ENCODE measurements at places on chromosomes 12 and 14.

- no peak for DNase-seq
These were observed 76.9 kb upstream of the SFSWAP start for GRCh38 chr12:131634037-131634436.

GRCh38 chr12:113089839-113090238 lies 33.3 kb downstream of the DTX1 start:
- no peak for DNase-seq

DNA sequence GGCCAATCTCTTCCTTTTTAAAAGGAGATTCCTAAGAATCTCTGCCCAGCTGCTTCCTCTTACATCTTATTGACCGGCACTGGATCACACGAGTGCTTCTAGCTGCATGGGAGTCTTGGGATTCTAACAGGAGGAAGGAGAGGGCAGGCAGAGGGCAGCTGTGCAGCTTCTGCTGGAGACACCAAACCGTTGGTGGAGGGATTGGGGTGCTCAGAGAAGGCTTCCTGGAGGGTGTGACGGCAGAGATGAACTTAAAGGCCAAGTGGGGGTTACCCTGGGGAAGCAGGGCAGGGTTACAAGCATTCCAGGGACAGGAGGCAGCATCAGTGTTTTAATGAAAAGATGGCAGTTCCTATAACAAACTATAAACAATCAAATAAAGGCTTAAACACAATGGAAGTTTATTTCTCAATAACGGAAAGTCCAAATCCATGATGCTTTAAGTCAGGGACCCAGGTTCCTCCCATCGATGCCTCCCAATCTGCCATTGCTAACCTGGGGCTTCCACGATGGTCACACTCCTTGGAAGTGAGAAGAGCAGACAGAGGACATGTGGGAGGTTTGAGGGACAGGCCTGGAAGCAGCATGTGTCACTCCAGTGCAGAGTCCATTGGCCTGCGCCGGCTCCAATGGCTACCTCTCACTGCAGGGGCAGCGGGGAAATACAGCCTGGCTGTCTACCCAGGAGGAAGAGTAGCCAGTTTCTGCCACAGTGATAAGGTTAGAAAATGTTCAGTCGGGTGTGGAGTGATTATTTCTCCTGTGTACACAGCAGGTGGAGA lies 53.1 kb upstream of the DDX11 start:
- DNase-seq = no peak

- no peak for DNase-seq
These were observed 79.5 kb downstream of the WASHC3 start for GRCh38 chr12:101982307-101982706.

- DNase-seq = no peak
These were observed 836.2 kb upstream of the MGAT4C start for GRCh38 chr12:87092421-87092820.

- DNase-seq = no peak
These were observed 25.1 kb downstream of the STX2 start for GRCh38 chr12:130813949-130814348.

DNA sequence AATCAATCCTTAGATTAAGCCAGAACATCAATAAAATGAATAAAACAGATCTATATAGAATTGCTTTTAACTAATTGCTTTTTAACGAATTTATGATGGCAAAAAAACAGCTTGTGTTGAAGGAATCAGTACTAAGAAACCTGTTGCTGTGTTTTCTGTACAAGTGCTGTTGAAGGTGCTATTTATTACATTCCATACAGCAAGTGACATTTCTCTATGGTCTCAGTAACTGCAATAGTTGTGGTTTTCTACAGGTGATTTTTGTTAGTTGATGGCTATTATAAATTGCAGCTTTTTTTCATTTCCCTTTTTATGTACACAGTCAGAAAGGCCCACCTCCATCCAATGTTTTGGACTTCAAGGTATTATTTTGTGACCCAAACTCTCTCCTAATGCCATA lies 56.6 kb downstream of the SLC2A13 start:
- no peak for DNase-seq

DNA sequence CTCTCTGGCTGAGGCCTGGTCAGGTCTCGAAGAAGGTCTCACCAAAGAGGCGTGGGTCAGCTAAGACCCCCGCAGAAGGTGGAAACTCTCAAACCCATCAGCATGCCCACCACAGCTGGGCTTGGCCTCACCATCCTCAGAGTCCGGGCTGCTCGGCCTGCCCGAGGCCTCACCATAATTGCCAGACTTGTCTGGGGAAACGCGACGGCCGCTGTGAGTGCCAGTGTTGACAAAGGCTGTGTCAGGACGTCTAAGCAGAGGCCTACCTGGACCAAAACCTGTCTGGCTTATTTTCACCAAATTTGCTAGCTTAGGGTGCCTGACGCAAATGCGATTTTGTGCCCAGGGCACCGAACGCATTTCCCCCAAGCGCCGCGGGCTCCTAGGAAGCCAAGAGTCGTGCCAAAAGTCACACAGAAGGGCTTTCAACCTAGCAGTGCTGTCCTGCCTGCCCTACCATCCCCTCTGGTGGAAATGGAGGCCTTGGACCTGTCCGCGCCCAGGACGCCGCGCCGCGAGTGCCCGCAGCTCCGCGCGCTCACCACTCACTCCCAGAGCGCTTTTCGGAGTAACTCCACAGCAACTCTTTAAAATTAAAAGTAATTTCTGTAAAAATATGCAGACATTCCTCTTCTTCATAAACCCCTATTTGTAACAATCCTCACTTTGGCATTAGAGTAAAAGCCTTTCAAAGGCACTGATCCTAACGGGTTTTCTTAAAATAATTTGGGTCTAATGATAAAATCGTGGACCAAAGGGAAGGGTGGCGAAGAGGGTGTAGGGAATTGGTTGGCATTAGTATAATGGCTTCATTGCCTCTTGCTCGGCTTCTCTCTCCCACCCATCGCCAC lies 1.2 kb upstream of the ALX1 start:
- DNase-seq = no peak

DNA sequence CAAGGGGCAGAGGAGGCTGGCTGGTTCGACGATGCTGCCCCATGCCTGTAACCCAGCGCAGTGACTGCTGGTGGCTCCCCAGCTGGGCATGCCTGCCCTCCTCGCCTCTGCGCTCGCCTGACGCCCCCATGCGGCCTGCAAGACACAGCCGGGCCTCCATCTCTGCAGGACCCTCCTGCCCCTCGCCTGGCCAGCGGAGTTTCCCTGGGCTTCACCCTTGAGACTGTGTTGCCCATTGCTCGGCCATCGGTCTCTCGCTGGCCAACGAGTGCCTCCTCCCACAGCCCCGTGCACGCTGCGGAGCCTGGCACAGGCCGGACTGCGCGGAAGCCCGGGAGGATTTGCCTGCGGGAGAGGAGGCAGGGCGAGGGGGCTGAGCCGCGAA lies 17.6 kb downstream of the ASPG start:
- DNase-seq = no peak

- no peak for DNase-seq
These were observed 14.8 kb upstream of the SERPINA12 start for GRCh38 chr14:94524093-94524492.

GRCh38 chr12:22257100-22257499 lies 77.4 kb downstream of the ST8SIA1 start:
- DNase-seq = no peak

DNA sequence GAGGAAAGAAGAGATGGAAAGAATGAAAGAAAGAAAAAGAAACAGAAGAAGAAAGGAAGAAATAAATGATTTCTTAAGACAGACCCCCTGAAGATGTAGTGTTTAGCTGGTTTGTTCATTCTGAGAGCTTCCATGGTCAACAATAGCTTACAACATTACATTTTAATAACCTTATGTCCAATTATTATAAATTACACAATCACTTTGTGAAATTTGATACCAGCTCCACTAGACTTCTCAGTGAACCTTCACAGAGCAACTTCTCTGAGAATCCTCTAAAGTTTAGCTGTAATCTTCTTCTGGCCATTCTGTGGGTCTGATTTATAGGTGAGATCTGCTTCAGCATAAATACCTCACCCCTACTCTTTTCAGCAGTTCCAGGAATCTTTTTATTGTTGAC lies 27.9 kb downstream of the SIX1 start:
- DNase-seq = no peak

Measured in stimulated activated CD8-positive, alpha-beta memory T cell treated with anti-CD3 and anti-CD28 coated beads, Interleukin-2, amount 100 ng/mL, for 1 hour (primary cell).